ENCODE measurements at places on chromosomes 11 and 22.

GRCh38 chr22:35037089-35037488 is 28.9 kb upstream of the ISX start:
- DNase-seq: no peak

- DNase-seq: peak; percentile 19
These were observed 29.0 kb upstream of the NAP1L4 start for GRCh38 chr11:3021125-3021524.

DNA sequence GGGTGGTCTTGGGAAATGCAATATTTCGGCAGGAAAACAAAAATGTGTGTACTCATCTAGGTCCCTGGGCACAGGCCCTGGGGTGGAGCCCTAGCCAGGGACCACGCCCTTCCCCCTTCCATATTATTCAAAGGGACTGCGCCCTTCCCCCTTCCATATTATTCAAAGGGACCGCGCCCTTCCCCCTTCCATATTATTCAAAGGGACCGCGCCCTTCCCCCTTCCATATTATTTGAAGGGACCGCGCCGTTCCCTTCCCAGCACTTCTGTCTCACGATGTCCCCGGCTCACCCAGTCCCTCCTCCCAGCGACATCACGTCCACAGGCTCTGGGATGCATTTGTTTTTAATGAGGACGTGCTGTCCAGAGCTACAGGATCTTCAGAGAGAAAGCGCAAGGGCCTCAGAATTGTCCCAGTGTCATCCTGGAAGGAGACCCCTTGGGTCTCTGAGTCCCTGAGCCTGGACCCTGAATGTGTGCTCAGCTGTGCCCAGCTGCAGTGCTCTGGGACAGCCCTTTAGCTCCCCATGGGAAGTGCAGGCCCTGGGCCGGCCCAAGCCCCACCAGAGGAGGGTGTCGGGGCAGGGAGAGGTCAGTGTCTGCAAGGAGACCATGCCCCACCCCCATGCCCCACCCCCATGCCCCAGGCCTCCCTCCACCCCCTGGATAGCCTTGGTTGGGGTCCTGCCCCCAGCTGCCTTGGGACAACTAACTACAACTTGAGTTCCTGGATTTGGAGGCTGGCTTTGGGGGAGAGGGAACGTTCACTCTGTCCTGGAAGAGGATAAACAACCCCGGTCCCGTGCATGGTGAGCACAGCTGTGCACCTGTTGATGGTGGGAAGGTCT is 810.0 kb downstream of the BRD1 start:
- DNase-seq: no peak

DNA sequence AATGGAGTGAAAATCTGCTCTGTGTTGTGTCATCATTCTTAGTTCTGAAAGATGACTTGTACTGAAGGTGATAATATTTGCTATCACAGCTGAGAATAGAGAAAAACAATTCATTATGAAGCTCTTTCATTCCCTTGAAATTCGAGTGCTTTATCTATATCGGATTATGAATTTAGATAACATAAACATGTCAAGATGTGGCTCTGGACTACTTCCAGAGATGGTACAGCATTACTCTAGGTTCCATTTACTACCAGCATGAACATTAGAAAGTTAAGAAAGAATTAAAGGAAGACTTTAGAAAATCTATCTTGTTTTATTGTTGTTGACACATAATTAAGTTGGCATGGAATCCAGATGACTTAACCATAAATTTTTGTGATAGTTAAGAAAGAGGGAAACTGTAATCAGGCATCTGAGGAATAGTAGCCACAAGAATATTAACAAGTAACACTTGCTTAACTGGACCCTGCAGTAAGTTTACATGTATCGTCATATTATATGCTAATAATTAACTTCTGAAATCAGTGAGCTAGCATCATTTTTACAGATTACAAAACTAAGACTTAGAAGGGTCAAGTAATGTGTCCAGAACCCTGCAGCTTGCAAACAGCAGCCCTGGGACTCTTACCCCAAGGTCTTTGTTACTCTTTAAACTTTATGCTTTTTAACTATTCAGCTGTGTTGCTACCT is 182.6 kb downstream of the DDX10 start:
- no peak for DNase-seq

Data from activated naive CD4-positive, alpha-beta T cell (primary cell).